ENCODE measurements at places on chromosomes 4 and X.

- DNase-seq, result peak; percentile 44
These were observed 32.1 kb downstream of the HTT start for GRCh38 chr4:3106339-3107186.

DNA sequence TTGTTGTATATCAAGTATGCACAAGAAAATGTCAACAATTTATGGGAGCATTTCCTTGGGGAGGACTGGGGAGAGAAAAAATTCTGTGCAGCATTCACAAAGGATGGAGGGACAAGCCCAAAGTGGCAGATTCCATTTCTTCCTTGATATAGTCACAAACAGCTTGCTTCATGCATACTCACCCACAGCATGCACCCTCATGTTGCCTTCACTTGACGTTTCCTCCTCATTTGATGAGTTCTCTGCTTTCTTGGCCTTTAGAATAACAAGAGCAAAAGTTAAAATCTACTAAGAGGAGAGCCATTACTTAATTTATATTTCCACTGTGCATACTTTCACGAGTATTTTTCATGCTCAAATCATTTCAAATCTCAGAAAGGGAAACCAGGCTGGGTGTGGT lies 37.7 kb downstream of the SPARCL1 start:
- DNase-seq, result no peak

GRCh38 chrX:109281483-109282275 lies 200.2 kb downstream of the GUCY2F start:
- DNase-seq, result no peak

- no peak for DNase-seq
These were observed 175.6 kb upstream of the GPC4 start for GRCh38 chrX:133590703-133591505.

GRCh38 chr4:52841682-52842456 lies 20.2 kb upstream of the RASL11B start:
- no peak for DNase-seq

GRCh38 chr4:173522951-173523395 lies 7.1 kb downstream of the HAND2 start:
- no peak for DNase-seq

- DNase-seq, result no peak
These were observed 7.0 kb downstream of the SMIM14 start for GRCh38 chr4:39631700-39632079.

- no peak for DNase-seq
These were observed 72.5 kb downstream of the RGS12 start for GRCh38 chr4:3365326-3365725.

- DNase-seq, result no peak
These were observed at the start of gene CXCL3 for GRCh38 chr4:74038425-74039314. Gene CXCL3, minus strand, starts transcription at chr4:74038689. Its CDS starts 78 bp downstream, at chr4:74038611.

GRCh38 chrX:35890699-35891098 lies 28.8 kb upstream of the CFAP47 start:
- peak; percentile 38 for DNase-seq

DNA sequence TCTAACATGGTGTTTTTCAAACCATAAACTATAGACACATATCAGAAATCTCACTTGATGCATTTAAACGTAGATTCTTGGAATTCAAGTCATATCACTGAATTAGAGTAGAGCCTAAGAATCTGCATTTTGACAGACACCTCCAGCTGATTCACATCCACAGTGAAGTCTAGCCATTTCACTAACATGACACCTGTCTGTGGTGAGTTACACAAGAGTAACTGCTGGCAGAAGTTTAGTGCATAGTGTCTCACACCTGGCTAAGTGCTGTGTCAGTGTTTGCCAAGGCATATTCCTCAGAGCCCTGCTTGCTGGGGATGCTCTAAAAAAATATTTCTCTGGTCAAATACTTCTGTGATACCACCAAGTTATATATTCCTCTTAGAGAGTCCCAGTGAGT lies 237.5 kb upstream of the DIAPH2 start:
- no peak for DNase-seq

DNA sequence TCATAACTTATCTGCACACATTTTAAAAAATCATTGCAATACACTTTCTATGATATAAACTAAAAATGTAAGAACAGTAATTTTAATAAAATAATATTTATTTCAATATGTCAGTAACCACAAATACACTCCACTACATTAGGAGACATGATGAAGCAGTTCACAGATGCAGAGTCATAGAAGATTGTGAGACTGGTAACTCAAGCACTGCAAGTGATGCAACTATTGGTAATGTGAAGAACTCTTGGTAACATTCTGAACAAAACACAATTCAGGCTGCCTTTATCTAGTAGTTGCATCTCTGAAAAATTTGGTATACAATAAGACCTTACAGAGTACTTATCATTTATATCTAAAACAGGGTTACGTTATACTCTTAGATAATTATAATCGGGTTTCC lies 52.6 kb upstream of the LRAT start:
- no peak for DNase-seq

DNA sequence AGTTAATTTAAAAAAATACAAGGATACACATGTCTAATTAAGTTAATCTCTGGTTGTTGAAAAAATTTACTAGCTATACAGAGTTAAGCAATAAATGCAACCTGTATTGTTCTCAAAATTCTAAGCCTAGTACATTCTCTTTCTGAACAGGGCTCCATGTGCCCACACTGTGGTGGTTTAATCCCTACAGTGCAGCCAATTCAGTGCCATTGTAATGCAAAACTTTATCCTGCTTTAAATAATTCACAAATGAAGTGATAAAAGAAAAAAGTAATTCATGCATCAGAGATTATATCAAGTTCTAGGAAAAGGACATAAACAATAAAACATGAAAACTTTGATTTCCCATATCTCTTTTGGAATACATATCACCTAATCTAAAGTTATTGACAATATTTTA lies 1089.2 kb downstream of the C4orf33 start:
- DNase-seq, result no peak

GRCh38 chrX:7330556-7330955 lies 182.6 kb upstream of the PUDP start:
- DNase-seq, result no peak

GRCh38 chr4:165156906-165157305 lies 44.2 kb upstream of the TMEM192 start:
- DNase-seq, result no peak

- no peak for DNase-seq
These were observed 40.5 kb downstream of the LCORL start for GRCh38 chr4:17981063-17981462.

DNA sequence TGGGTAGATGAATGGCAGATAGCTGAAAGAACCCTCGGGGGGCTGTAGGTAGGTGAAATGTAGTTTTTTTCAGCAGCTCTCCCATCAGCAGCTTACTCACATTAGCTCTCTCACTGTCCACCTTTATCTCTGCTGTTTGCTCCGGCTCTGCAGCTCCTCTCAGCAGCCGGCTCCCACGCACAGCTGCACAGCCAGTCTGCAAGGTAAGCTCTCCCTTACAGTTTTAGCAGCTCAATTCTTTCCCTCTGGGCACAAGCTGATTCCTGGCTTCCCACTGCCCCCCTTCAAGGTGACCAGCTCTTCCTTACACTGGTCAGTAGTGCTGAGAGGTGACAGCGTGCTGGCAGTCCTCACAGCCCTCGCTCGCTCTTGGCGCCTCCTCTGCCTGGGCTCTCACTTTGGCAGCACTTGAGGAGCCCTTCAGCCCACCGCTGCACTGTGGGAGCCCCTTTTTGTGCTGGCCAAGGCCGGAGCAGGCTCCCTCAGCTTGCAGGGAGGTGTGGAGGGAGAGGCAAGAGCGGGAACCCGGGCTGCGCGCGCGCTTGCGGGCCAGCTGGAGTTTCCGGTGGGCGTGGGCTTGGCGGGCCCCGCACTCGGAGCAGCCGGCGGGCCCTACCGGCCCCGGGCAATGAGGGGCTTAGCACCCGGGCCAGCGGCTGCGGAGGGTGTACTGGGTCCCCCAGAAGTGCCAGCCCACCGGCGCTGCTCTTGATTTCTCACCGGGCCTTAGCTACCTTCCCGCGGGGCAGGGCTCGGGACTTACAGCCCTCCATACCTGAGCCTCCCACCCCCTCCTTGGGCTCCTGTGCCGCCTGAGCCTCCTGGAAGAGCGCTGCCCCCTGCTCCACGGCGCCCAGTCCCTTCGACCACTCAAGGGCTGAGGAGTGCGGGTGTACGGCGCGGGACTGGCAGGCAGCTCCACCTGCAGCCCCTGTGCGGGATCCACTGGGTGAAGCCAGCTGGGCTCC lies 393.6 kb downstream of the CENPC start:
- DNase-seq, result no peak

GRCh38 chrX:72095370-72095769 lies 36.3 kb downstream of the RTL5 start:
- DNase-seq, result no peak

- DNase-seq, result no peak
These were observed 105.5 kb upstream of the PSAPL1 start for GRCh38 chr4:7540206-7540605.

GRCh38 chr4:128516301-128516969 lies 228.8 kb upstream of the PGRMC2 start:
- no peak for DNase-seq

- no peak for DNase-seq
These were observed 555.4 kb downstream of the BCOR start for GRCh38 chrX:39542316-39542715.

DNA sequence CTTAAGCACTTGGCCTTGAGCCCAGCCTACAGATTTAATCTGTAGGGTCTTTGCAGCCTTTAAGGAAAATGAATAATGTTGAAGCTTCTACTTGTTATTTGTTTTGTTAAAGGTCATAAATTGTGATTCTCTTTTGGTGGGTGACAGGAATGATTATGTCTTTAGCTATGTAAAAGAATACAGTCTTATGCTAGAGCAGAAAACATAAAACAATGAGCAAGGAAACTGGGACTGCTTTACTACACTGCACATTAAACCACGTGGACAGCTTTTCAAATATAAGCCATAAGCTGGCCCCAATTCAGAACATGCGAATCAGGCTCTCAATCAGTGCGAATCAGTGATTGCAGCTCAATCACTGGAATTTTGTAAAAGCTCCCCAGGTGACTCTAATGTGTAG lies 40.9 kb upstream of the TBC1D19 start:
- DNase-seq, result no peak

DNA sequence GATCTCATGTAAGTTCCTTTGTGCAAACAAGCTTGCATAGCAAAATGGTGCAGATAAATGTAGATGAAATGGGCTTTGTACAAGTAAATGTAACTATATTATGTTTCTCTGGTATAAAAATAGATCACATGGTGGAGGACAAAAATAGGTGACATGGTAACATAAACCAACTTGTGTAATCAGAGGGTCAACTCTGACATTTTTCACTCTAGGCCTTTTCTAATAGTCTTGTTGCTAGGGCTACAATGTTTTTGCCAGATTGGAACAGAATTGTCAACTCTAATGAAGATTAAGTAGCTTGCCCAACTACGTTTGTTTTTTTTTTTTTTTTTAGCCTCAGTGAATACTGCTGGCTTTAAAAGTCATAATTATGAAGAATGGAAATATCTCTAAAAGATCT lies 11.5 kb downstream of the MAD2L1 start:
- no peak for DNase-seq

GRCh38 chrX:133370696-133371275 lies 44.5 kb downstream of the GPC4 start:
- no peak for DNase-seq

DNA sequence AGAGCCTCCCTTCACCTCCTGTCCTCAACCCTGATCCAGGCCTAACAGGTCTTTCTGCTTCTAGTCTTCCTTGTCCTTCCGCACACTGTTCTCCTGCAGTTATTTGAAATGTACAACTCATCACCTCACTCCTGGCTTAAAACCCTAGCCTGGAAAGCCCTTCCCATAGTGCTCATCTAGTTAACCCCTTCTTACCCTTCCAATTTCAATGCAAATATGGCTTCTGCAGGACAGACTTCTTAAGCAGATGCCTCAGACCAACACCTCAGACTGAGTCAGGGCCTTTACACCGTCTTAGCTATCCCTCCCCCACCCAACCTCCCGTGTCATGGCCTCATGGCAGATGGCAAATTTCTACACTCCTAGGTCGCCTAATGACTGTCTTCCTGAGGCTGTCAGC lies 130.4 kb downstream of the BCOR start:
- no peak for DNase-seq

DNA sequence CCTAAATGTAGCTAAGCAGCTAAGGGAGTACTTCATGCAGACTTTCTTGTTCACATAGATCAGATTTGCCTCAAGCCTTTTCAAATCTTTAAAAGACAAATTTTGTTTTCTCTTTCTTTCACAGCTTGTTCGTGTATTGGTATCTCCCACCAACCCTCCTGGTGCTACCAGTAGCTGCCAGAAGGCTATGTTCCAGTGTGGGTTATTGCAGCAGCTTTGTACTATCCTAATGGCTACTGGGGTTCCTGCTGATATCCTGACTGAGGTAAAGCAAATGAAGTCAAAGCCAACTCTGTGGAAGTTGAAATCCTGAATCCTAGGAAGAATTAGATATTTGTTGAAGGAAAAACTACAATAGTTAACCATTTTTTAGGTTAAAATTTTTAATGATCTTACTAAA lies 62.6 kb downstream of the USO1 start:
- DNase-seq, result no peak

DNA sequence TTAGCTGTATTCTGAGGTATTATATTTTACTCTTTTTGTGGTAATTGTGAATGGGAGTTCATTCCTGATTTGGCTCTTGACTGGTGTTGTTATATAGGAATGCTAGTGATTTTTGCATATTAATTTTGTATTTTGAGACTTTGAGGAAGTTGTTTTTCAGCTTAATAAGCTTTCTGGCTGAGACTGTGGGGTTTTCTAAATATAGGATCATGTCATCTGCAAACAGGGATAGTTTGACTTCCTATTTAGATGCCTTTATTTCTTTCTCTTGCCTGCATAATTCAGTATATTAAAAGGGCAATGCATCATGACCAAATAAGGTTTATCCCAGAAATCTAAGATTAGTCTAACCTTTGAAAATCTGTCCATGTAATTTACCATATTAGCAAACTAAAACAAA lies 44.7 kb upstream of the EPGN start:
- DNase-seq, result no peak

- DNase-seq, result no peak
These were observed 198.8 kb upstream of the ANXA10 start for GRCh38 chr4:167893531-167893930.

DNA sequence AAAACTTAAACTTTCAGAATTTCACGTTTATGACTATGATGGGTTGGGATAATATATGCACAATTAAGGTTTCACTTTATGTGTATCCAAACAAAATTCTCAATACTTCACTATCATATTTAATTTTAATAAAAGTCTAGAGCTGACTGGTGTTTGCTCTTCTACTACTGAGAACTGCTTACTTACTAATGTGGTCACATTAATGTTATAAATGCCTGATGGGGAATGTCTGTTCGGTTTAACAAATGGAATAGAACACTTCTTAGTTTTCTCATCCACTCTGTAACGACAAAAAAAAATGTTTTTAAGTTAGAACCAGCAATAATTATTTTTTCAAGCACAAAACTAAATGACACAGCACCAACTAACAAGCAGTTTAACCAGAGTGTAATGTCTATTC lies 34.3 kb downstream of the CDKL2 start:
- no peak for DNase-seq

- DNase-seq, result no peak
These were observed 5.1 kb downstream of the AFF1 start for GRCh38 chr4:86939729-86940575.

DNA sequence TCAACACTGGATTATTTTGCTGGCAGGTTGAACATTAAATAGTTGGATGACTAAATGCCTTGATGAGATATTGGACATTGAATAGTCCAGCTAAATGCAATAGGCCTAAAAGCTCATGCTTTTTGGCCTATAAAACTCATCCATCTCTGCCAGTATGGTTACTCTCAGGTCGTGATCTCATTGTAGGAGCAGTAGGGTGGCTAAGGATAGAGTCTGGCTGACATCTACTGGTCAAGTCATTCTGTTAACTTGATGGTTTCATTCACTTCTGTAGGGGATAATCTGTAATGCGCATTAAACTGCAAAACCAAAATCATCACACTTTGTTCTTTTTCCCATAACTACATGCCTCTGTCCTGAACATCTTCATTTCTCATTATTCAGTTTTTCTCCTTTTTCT lies 227.0 kb downstream of the DKK2 start:
- no peak for DNase-seq

Data from NCI-H1694 (cell line).